Type B pancreatic cell (in vitro differentiated cells): ENCODE measurements at places on chromosomes 5 and 9. TPM values are rescaled to one million over a fixed set of nuclear protein-coding genes. Genes with fewer than 3 reads are reported as not detected.

- H3K27ac ChIP-seq = no peak overlapping the region
- DNase-seq = no peak
- no peaks in the 10 kb centered on the region for H3K36me3 ChIP-seq
- H3K4me1 ChIP-seq = peaks cover 5% of the 10 kb centered on the region
- H3K4me3 ChIP-seq = no peak overlapping the region
These were observed 46.2 kb downstream of the IL31RA start for GRCh38 chr5:55897206-55897894.

DNA sequence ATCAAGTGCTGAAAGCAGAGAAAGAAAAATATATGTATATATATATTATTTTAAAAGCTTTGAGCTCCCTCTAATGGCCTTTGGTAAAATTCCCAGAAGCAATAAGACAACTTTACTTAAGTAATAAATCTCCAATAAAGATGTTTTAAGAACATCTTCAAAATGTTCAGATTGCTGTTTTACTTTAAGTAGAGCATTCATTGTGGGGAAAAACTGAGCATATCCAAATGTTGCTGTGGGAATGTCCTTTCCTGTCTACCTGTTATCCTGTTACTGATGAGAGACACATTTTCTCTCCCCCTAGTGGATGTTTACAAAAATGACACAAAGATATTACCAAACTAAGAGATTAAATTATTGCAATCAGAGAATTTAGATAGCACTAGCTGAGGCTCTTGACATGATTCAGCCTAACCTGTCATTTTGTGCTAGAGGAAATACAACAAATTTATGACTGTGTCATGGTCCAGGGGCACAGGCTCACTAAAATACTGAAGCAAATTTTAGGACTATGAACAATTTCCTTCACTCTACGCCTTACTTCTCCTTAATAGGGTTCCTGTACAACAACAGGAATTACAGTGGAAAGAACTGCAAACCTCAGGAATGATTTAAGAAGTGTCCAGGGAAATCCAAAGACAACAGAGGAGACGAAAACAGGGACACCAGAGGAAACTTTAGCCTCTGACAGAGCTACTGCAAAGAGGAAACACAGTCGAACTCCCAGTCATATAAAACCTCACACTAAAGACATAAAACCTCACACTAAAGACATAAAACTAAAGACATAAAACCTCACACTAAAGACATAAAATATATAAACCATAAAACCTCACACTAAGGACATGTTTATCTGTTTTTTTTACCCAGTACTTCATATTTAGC lies 24.3 kb upstream of the PRRC1 start:
- DNase-seq = no peak
- H3K4me3 ChIP-seq = no peak overlapping the region

DNA sequence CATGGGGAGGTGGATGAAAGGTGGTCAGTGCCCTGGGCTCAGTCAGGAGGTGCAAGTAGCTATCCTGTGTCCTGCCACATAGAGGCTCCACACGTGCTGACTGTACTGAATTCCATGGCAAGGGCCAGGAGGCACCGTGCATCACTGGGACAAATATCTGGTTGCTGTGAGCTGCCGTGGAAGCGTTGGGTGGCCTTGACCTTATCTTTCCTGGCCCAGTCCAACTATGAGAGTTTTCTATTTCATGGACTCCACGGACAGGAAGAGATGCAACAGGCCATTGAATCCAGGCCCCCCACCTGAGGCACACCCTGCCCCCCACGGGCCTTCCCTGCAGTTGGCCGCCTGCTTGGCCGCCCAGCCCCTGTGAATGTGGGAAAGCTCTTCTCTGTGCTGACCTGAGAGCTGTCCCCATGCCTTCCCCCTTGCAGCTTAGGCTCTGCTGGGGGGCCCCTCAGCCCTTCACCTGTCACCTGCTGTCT lies 1.7 kb downstream of the GRHPR start:
- peak overlapping the region; percentile 94 for H3K4me3 ChIP-seq
- peak overlapping the region; percentile 96 for H3K27ac ChIP-seq
- no peak for DNase-seq
- no peaks in the 10 kb centered on the region for H3K27me3 ChIP-seq
- H3K4me1 ChIP-seq = peaks cover 13% of the 10 kb centered on the region

GRCh38 chr5:111158105-111158744 lies 66.0 kb upstream of the CAMK4 start:
- no peaks in the 10 kb centered on the region for H3K36me3 ChIP-seq
- no peak overlapping the region for H3K27ac ChIP-seq
- peaks cover 7% of the 10 kb centered on the region for H3K27me3 ChIP-seq
- no peak overlapping the region for H3K4me3 ChIP-seq
- DNase-seq = peak; percentile 78

GRCh38 chr5:149521739-149522685 lies 29.2 kb downstream of the CSNK1A1 start:
- peaks cover 41% of the 10 kb centered on the region for H3K4me1 ChIP-seq
- H3K27ac ChIP-seq = peak overlapping the region; percentile 30
- no peaks in the 10 kb centered on the region for H3K27me3 ChIP-seq
- no peak overlapping the region for H3K4me3 ChIP-seq

- no peak overlapping the region for H3K4me3 ChIP-seq
- no peak for DNase-seq
- H3K36me3 ChIP-seq = no peaks in the 10 kb centered on the region
- peaks cover 15% of the 10 kb centered on the region for H3K4me1 ChIP-seq
- no peak overlapping the region for H3K27ac ChIP-seq
These were observed 54.9 kb upstream of the SAP30L start for GRCh38 chr5:154390746-154391359.

GRCh38 chr9:3857673-3858072 lies 331.9 kb upstream of the RFX3 start:
- DNase-seq = no peak
- peaks cover 3% of the 10 kb centered on the region for H3K4me1 ChIP-seq
- H3K27me3 ChIP-seq = peaks cover 3% of the 10 kb centered on the region
- H3K27ac ChIP-seq = no peak overlapping the region

Gene RGS7BP
- total RNA-seq = 1.5 and 2.0 TPM in 2 replicates

Gene HMCN2
- total RNA-seq = 0.12 and 0.86 TPM in 2 replicates
